ENCODE measurements at places on chromosomes 3 and 15.

DNA sequence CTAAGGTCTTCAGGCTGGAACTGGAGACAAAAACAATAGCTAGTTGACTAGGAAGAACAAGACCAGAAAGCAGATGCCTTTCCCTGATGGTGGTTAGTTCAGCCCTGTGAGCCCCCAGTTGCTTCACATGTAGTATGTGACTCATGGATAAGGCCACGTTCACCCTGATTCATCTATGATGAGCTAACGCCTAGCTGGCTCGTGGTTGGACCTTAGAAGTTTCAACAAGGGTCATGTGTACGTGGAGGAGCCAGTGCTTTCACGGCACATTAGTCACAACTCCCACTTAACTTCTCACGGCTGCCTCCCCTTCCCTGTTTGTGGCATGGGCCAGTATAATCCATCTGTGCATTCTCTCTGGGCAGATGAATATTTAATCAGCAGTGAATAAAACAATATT is 20.6 kb downstream of the COL8A1 start:
- DNase-seq: no peak

- no peak for DNase-seq
Measured at GRCh38 chr15:70589221-70589620, 174.1 kb downstream of the UACA start.

- DNase-seq: no peak
Measured at GRCh38 chr3:37161351-37161750, 13.0 kb downstream of the LRRFIP2 start.

DNA sequence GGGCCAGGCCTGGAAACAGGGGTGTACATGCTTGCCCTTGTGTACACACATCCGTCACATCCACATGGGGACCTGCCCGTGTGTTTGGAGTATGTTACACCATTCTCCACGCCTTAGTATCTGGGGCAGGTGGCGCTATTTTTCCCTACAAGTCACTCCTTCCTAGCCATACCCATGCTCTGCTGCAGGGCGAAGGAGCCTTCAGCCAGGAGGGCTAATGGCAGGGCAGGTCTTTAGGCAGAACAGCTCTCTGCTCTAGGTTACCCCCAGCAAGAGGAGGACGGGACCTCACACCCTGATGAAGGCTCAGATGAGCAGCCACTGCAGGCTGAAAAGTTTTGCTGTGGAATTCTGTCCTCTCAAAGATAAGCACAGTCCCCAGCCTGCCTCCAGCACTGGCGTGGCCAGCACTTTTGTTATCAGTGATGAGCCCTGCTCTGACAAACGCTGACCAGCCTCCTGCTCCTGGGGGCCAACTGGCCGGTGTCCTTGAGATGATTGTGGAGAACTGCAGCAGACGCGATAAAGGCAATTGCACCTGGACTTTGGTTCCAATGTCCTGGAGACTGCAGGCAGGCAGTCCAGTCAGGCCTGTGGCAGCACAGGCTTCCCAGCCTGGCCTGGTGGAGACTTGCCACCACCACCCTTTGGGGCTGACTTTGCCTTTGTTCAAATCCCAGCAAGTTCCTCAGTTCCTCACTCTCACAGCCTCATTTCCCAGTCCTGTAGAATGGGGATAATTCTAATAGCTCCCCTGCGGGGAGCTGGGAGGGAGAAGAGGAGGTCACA is 19.8 kb upstream of the PIGZ start:
- no peak for DNase-seq

DNA sequence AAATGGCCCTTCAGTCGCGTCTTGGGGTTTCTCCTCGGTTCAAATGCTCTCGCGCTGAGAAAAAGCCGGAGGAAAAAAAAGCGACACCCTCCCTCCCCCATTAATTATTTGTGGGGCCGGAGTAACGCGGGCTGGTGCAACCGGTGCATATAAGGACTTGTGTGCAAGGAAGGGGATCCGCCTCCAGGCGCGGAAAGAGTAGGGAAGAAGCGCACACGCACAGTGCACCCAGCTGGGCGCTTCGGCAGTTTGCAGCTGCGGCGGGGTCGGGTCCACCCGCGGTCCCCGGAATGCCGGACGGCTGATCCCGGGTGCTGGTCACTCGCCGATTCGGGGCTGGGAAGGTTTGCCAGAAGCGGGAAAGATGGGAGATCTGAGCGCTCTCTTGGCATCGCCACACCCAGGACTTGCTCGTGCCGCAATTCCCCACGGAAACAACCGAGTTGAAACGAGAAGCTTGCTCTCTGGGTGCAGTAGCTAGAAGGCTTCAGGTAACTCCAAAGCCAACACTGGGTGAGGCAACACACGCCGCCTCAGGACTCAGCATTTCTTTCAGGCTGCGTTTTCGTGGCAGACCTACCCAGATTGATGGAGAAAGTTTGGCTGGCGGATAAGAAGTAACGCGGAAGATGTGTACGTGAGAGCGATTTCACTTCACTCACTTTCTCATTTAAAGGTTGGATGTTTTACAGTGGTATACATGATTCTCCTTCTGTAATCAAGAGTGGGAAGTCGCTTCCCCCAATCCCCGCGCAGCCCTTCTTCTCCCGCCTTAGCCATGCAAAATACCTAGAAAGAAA is 720 bp upstream of the TNIK start:
- peak; percentile 71 for DNase-seq

- DNase-seq: no peak
Measured at GRCh38 chr3:188825901-188826300, 345.9 kb upstream of the TPRG1 start.

DNA sequence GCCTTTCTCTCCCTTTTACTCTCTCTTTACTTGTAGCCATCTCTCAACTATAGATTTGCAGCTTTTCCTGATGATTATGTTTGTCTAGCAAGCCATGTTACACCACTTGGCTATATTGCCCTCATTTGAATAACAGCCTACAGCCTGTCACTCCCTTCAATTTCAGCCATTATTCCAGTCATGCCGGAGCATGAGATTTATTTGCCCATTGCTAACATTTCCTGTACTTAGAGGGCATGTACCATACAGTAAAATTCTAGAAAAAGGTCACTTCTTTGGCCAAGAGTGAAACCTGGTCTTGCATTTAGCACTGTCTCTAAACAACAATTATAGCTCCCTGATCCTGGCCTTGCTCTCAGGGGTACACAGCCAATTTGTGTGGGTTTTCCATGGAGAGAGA is 221.7 kb upstream of the TMC3 start:
- no peak for DNase-seq

- no peak for DNase-seq
Measured at GRCh38 chr3:73235768-73236167, 174.3 kb downstream of the EBLN2 start.

- no peak for DNase-seq
Measured at GRCh38 chr3:70980646-70981170, 602.8 kb downstream of the FOXP1 start.

DNA sequence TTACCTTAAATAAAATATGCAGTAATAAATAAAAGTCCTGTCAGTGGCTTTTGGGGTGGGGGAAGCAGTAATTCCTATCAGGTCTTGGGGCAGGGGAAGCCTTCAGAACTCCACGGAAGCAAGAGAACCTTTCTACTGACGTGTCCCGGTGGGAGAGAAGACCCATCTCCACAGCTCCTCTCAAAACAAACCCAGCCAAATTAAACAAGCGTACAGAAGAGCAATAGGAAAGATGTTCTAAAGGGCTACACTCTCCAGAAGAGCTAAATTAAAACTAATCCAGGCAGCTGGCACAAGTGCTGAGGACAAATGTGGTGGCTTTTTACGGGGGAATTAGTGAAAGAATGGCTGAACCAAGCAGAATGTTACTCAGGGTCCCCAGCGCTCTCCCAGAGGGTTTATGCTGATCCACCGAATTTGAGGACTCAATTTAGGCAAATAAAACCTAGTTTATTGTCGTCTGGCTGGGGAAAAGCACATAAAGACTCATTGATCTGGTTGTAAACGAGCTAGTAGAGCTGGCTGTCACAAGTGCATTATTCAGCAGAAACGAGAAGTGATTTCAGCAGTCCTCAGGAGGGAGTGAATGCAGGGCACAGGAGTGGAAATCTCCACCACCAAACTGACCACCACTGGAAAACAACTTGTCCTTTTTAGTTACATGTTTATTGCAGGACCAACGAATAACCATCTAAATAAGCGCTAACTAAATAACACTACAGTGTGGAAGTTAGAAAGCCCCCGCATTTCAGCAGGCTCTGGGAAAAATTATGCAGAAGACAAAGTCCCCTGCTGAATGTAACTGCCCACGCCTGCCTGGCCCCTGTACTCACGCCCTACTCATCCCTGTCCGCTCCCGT is 13.5 kb downstream of the BFSP2 start:
- DNase-seq: no peak

- DNase-seq: no peak
Measured at GRCh38 chr3:89783341-89783927, 676.0 kb downstream of the EPHA3 start.

DNA sequence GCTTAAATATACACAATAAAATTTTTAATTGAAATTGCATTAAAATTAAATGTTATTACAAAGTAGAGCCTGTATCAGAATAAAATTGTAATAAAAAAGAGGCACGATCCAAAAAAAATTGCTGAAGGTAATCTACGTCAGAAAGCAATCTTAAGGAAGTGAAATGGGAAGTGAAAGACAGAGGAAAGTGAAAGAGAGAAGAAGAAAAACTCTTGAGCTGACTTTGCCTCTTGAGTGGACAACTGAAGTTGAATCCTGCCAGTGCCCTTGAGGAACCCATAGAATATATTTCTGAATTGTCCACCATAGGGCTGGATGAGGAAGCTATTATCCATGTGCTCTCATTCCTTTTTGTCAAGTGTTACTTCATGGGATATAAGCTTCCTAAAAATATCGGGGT is 285.1 kb upstream of the STAC start:
- DNase-seq: no peak

DNA sequence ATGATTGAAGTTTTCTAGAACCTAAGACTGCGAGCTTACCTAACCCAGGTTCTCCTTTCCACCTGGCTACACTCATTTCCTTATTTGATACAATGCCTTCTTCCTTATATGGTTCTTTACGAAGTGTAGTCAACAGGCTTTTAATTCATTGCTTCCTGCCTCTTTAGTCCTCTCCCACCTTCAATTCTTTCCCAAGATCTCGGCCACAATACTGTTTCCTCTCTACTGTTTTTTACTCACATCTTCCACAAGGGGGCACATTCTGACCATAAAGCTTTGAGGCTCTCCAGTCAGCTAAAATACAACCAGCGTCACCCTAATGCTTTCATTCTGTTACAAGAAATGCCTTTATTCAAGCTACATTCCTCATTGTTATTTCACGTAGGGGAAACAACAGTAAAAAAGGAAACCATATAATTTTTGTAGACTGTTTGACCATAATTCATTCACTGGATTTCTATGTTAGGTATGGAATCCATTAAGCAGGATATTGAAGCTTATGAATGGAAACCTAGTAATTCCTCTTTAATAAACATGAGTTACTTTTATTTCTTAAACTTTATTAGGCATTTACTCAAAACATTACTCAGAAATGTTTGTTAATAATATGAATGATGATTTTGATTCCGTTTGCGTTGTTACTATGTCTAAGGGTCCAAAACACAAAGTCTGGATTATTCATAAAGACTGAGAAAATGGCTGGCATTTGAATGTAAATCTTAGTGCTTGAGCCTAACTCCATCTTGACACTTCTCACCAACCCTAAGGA is 29.5 kb upstream of the VEPH1 start:
- no peak for DNase-seq

DNA sequence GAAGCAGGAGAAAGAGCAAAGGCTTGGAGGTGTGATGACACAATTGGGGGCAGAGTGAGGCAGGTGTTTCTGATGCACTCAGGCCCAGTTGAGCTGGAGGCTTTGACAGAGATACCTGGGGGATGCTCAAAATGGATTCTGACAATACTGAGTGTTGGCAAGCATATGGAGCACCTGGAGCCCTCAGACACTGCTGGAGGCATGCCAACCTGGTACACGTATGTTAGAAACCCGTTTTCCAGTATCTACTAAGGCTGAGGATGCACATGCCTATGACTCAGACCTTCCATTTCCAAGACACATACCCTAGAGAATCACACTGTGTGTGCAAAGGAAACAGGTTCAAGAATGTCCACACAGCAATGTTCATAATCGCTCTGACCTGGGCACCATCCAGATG is 58.7 kb downstream of the WNT7A start:
- DNase-seq: no peak

GRCh38 chr3:125200731-125201139 is 11.8 kb downstream of the SLC12A8 start:
- DNase-seq: no peak

GRCh38 chr3:165854696-165855095 is 17.5 kb upstream of the BCHE start:
- DNase-seq: no peak

- no peak for DNase-seq
Measured at GRCh38 chr15:78396976-78397375, 41.0 kb upstream of the IREB2 start.

GRCh38 chr15:29636921-29637320 is 185.3 kb downstream of the TJP1 start:
- DNase-seq: no peak

- DNase-seq: no peak
Measured at GRCh38 chr3:71786551-71786950, 1.6 kb upstream of the PROK2 start.

DNA sequence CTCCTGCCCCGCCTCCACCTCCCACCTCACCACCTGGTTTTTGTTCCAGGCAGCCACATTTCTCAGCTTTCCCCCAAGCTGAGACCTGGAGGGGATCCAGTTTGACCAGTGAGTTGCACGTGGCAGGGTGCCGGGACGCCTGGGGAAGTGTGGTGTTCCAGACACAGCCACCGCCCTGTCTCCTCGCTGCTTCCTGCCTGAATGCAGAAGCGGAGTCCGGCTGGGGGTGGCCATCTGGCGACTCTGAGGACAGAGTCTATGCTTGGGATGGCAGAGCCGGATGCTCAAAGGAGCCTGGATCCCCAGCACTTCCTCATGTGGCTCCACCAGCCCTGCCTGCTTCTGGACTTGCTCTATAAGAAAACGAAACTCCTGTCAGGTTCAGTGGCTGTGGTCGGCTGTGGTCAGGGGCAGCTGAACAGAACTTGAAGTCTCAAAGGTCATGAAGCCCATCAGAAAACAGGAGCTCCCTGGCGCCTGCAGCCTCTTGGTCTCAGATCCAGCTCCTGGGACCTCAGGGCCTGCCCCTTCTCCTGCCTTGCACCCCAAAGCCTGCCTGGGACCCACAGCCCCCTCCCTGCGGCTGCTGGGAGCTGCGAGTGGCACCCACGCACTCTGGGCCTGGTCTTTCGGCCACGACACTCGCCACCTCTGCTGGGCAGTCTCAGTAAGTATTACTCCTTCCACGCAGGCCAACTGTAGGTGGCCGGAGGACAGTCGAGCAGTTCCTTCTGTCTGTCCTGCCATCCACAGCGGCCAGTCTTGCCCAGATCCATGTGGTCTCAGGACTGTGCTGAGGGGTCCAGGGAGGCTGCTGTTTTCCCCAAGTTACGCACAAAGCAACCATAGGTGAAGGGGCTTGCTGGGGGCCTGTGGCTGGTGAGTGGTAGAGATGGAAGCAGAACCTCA is 112.8 kb upstream of the MEF2A start:
- no peak for DNase-seq

Data from NCI-H187 (cell line).